ENCODE measurements at places on chromosomes 2 and 18. TPM values are rescaled to one million over a fixed set of nuclear protein-coding genes. Genes with fewer than 3 reads are reported as not detected.

Gene ZSWIM2
- total RNA-seq = 0.18 TPM

Gene L3MBTL4
- 2.9 TPM for total RNA-seq

Gene GALNT13
- 14.2 TPM for total RNA-seq

Gene AKAIN1
- 6.9 TPM for total RNA-seq

Gene ACADL
- 4.7 TPM for total RNA-seq

Gene PROKR1
- 2.7 TPM for total RNA-seq

DNA sequence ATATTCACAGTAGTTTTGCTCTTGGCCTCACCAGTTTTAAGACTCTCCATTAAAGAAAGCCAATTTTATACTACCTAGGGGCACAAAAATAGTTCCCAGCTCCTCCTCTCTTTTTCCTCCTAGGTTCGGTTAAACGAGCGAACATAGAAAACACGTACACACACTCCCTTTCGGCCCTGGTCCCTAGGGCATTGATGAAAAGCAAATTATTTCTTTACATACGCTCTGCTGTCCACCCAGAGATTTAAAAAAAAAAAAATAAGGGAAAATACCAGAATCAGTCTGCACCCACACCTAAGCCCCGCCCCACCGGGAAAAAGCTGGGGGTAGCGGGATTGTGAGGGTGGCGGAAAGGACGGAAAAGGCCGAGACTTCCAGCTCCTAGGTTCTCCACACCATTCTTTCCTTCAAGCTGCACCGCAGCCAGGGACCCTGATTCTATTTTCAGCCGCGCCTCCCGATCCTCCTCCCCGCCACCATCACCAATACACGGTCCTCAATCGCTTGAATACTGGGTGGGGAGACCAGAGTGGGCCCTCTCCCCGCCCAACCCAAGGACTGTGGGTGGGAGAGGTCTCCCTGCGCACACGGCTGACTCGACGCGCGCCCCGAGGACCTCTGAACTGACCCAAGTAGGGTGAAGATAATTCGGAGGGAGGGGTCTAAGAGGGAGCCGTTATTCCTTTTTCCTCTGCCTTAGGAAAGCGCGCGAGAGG is 769 bp downstream of the ATF2 start:
- peak; percentile 35 for DNase-seq

DNA sequence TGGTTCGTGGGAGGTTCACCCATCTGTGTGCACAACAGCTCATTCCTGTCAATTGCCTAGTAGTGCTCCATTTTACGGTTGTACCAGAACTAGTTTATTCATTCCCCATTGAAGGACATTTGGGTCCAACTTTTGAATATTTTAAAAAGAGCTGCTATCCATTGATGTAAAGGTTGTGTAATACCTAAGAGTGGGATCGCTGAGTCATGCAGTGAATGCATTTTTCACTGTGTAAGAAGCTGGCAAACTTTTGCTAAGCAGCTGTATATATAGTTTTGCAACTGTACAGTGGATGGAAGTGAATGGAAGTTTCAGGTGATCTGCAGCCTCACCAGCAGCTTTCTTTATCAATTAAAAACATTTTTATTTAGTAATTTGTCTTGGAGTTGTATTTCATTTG is 104.5 kb downstream of the DCDC2C start:
- no peak for DNase-seq

GRCh38 chr18:25639596-25639995 is 287.6 kb upstream of the ZNF521 start:
- no peak for DNase-seq

GRCh38 chr18:75472906-75473305 is 45.4 kb upstream of the SMIM21 start:
- DNase-seq = no peak

DNA sequence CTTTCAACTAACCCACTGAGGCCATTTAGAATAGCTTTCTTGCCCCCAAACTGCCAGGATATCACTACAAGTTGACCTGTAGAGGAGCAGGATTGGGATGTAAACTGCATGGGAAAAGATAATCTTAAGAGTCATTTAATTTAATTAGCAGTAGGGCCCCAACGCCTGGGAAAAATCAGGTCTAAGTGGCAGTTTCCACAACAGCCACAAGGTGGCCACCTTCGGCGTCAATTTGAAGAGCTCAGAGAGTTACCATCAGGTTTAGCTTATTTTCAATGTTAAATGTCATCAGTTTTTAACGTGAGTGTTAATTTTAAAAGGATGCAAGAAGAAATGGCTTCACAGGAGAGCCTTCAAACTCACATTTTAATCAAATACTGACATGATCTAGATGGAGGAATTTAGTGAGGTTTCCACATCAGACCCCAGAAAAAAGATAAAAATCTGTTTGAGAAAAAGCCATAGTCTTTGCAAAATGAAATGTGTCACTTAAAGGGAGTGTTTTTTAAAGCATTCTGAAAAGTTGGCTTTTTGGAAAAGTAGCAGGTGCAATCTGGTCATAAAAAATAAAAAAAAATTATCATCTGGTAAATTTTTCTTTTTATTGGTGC is 77.3 kb upstream of the UPP2 start:
- DNase-seq = peak; percentile 57

- DNase-seq = no peak
Observed at GRCh38 chr2:191240871-191241270, 4.3 kb upstream of the MYO1B start.

GRCh38 chr2:171419333-171419732 is 14.5 kb downstream of the METTL8 start:
- no peak for DNase-seq

DNA sequence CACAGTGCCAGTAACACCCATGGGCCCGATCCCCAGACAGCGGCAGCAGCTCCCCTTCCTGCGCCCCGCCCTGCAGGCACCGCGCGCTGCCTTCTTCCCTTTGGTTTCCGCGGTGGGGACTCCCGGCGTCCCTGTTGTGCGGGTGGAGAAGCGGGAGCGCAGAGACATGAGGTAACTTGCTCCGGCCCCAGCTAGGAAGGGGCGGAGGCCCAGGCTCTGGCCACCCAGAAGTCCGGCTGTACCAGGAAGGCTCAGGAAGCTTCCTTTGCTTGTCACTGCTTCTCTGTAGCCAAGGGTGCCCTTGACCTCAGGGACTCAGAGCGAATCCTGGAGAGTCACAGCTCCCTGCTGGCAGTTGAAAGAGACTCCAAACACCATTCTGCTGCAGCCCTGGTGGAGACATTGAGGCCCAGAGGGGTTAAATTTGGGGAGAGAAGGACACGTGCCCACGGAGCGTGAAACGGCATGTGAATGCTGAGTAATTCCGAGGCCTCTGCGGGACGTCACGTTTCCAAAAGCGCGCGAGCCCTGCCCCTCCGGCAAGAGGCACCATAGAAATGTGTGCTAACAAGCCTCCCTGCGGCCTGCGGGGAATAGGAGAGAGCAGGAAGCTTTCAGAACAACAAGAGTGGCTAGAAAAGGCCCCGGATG is 6.7 kb upstream of the ADCY3 start:
- DNase-seq = peak; percentile 36

- peak; percentile 37 for DNase-seq
Observed at GRCh38 chr2:26976237-26976636, 5.8 kb downstream of the MAPRE3 start.

DNA sequence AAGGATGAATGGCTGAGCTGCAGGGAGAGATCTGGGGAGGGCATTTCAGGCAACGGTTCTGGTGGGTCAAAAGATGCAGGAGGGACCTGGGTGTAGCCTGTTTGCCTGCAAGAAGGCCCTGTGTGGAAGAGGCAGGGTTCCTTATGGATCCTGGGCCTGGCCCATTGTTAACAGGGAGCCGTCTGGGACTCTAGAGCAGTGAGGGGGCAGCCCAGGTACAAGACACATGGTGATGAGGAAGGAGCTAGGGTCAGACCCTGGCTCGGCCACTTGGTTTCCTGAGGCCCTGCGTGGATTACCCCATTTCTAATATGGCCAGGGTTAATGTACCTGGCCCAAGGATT is 124.9 kb downstream of the GLI2 start:
- DNase-seq = no peak

DNA sequence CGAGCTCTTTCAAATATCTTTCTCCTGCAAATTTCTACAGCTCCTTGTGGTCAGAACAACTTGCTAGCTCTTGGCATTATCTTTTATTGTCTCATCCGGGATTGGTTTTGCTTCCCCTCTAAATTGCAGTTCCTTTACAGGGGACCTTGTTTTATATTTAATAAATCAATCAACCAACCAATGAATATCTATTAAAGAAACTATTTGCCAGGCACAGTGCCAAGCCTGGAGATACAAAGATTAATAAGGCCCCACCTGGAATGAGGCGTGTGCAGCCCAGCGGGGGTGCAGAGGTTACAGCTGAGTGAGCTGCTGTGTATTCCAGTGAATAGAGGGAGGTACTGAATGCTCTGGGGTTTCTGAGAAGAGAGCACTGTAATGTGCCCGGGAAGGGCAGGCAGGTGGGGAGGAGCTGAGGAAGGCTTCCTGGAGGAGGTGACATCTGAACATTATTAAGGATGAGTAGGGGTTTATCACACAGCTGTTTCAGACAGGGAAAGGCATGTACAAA is 51.8 kb downstream of the LIPG start:
- no peak for DNase-seq

- peak; percentile 89 for DNase-seq
Observed at GRCh38 chr2:96957244-96957643, 29.1 kb downstream of the FAM178B start.
